SW 1271 (cell line): ENCODE measurements at places on chromosomes 4 and X.

DNA sequence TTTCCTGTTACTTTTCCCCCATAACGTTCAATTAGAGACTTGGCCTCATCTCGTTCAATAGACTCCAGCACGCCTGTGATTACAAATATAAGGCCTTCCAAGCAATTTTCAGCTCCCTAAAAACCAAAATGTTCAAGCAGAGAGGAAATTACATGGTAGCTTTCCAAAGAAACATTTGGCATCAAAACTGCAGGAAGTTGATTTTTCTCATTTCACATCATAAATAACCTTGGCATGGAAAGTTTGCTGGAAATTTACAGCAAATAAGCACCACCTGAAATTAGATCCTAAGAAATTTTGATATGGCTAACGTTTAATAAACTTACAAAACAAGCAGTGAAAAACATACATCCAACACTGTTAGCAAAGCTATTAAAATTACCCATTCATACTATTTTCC is 53.3 kb downstream of the RFC1 start:
- DNase-seq: no peak

DNA sequence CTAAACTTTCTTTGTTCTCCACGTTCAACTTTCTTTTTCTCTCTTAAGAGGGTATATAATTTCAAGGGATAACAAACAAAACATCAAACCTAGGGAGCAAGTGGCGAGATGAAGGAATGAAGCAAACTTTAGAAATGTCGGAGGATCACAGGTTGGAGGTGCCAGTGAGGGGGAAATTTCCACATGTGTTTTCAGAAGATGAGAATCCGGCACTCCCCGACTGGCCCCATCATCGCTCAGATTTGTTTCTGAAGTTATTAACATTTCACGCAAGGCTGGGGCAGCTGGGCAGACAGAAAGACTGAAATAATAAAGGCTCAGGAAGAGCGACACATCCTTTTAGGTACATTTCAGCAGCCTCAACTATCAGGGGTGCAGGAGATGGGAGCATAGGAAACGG is 134.9 kb downstream of the SMIM20 start:
- no peak for DNase-seq

- no peak for DNase-seq
Measured at GRCh38 chr4:134499074-134499473, 297.5 kb upstream of the PABPC4L start.

DNA sequence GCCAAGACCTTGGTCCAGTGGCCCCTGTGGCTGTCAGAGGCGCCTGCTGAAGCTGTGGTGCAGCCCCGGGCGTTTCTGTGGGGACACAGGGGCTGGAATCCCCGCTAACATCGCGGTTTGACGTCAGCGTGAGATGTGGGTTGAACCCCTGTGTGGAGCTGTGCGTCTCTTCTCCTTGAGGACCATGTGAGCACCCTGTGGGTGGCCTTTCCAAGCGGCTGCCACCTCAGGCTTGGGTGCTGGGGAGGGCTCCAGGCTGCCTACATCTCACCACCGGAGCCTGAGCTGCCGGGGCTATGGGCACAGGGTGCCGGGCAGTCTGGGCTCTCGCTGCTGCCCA is 27.7 kb downstream of the UVSSA start:
- no peak for DNase-seq

- no peak for DNase-seq
Measured at GRCh38 chrX:55778322-55778721, 60.8 kb downstream of the RRAGB start.

DNA sequence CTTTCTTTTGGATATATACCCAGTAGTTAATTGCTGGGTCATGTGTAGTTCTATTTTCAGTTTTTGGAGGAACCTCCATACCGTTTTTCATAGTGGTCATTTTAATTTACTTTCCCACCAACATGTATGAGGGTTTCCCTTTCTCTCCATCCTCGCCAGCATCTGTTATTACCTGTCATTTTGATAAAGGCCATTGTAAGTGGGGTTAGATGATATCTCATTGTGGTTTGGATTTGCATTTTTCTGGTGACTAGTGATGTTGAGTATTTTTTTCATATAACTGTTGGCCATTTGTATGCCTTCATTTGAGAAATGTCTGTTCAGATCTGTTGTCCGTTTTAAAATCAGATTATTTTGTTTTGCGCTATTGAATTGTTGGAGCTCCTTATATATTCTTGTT is 28.8 kb upstream of the CXCL2 start:
- DNase-seq: no peak

GRCh38 chr4:7988437-7988836 is 48.8 kb upstream of the AFAP1 start:
- DNase-seq: no peak

- no peak for DNase-seq
Measured at GRCh38 chr4:162497564-162498167, 333.9 kb upstream of the FSTL5 start.

GRCh38 chr4:184310171-184310567 is 92.5 kb upstream of the ENPP6 start:
- DNase-seq: no peak

- no peak for DNase-seq
Measured at GRCh38 chr4:141389649-141390048, 169.0 kb downstream of the ZNF330 start.

DNA sequence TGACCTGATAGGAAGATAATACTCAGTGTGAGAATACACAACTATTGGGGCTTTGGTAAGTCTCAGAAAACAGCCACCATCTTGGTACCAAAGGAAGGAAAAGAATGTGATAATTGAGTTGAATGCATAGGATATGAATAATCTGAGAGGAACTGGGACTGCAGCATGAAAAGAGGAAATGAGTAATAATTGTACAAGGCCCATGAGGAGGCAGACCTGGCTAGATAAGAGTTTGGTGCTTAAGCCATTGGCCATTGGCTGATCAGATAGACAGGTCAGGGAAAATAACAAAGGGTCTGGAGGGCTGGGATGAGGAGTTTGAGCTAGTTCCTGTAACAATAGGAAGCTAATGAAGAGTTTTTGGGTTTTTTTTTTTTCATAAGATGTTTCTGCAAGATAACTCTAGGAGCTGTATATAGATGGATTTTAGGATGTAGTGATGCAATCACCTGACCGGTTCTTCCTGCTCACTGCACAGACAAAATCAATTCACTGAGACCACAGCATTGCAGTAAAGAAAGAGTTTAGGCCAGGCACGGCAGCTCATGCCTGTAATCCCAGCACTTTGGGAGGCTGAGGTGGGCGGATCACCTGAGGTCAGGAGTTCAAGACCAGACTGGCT is 5.3 kb upstream of the TRMT2B start:
- DNase-seq: peak; percentile 22

DNA sequence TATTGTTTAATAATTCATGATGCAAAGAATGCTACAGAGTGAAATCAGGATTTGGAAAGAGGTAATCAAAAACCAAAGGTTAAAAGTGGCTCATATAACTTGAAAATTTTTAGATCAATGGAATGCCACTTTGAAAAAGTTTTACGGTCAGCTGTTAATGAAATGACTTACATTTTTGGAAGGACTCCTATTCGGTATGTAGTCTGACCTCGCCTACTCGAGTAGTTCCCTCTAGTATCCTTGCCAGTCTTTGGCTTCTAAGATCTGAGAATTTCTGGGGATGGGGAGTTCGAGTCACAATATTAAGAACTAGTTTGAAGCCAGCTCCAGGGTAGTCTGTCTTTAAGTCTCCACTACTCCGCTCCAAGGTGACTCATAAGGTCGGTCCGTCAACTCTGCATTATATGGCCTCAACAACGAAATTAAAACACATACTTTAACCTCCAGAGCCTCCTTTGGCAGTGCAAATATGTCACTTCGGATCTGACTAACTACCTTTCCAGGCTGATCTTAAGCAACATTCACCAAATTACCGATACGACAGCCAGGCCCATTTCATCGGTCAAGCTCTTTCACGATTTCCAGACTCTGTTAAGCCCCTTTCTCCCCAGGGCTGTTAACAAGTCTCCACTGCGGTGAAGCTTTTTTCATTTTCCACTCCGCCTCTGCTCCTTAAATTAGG is 733 bp upstream of the NAA15 start:
- DNase-seq: peak; percentile 67

GRCh38 chrX:1676866-1677265 is 62.0 kb downstream of the ASMT start:
- no peak for DNase-seq

DNA sequence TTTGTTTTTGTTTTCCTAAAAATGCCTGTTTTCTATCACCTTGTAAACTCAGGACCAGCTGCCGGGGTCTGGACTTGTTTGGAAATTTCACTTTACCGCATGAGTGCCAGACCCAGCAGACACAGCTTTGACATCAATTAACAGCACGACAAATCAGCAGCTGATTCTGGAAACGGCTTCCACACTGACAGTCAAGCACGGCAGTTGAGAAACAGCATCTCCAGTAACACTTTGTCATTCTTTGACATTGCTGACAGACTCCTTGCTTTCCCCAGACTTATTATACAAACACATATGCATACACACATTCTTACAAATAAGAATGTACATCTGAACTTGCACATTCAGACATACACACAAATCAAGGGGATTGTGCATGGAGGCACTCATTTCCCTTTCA is 1017.6 kb upstream of the HS3ST1 start:
- no peak for DNase-seq

- no peak for DNase-seq
Measured at GRCh38 chrX:124328765-124329164, 3.7 kb upstream of the TEX13D start.

GRCh38 chr4:7593646-7594412 is 159.1 kb upstream of the PSAPL1 start:
- no peak for DNase-seq

GRCh38 chr4:80180743-80181142 is 16.6 kb upstream of the PRDM8 start:
- no peak for DNase-seq

DNA sequence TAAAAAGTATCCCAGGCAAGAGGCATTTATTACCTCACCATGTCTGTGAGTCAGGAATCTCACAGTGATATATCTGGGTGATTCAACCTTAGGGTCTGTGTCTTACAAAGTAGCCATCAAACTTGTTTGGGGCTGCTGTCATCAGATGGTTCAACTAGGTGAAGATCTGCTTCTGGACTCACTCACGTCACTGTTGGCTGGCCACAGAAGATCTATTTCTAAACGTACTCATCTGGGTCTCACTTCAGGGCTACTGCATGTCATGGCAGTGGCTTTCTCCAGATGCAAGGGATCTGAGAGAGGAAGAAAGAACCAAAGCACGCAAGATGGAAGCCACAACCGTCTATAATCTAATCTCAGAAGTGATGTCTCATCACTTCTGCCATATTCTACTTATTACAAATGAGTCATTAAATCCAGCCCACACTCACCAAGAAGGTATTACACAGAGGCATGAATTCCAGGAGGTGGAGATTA is 267.8 kb upstream of the ANKRD50 start:
- DNase-seq: no peak

GRCh38 chrX:120145295-120145925 is 13.0 kb upstream of the RHOXF2 start:
- DNase-seq: no peak

- no peak for DNase-seq
Measured at GRCh38 chr4:158035662-158036195, 137.1 kb downstream of the GASK1B start.

GRCh38 chr4:17688011-17688441 is 73.6 kb downstream of the MED28 start:
- no peak for DNase-seq

GRCh38 chr4:37516057-37516775 is 170.0 kb downstream of the RELL1 start:
- no peak for DNase-seq

- DNase-seq: no peak
Measured at GRCh38 chr4:79049840-79050540, 110.8 kb upstream of the PAQR3 start.

- DNase-seq: no peak
Measured at GRCh38 chr4:159117968-159118367, 15.1 kb downstream of the RAPGEF2 start.

GRCh38 chr4:174595141-174595929 is 73.0 kb upstream of the HPGD start:
- DNase-seq: no peak

DNA sequence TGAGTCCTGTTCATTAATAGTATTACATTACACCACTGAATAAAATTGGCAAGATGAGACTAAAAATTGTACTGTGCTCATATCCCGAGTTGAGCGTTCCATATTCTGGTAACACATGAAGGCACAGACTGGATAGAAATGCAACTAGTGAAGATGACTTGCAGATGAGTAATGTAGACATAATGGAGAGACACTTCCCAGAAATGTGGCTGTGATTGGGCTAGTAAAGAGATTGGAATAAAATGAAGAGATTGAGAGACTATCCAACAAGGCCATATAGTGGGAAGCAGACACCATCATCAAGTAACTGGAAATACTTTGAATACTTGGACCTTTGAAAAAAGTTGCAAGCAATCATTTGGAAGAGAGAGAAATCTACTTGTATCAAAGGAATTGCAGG is 77.3 kb downstream of the DCAF8L1 start:
- DNase-seq: no peak

DNA sequence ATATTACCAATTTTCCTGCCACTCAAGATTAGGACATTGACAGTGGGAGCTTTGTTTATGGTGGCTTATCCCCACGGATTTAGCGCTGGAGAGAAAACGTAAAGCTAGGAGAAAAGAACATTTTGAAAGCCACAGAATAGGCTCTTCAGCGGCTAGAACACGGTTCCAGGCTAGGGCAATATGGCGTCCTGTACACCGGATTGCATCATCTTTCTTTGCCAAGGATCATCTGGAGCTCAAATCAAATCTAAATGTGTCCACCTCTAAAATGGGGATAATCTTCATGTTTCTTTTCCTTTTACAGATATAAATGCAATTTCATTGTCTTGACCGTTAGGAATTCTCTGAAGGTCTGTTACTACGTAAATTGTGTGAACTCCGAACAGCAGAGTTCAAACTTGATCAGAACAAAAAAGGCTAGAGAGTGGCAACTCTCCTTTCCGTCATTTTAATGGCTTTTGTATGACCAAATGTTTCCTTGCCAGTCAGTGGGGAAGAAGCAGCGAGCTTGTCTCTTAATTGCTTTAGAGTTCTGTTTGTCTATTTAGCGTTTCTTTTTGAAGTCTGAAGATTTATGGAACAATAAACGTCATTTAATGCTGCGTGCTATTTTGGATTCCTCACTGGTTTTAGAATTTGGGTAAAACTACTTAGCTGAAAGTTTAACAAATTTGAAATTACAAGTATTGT is 2.6 kb upstream of the WWC2 start:
- DNase-seq: no peak

DNA sequence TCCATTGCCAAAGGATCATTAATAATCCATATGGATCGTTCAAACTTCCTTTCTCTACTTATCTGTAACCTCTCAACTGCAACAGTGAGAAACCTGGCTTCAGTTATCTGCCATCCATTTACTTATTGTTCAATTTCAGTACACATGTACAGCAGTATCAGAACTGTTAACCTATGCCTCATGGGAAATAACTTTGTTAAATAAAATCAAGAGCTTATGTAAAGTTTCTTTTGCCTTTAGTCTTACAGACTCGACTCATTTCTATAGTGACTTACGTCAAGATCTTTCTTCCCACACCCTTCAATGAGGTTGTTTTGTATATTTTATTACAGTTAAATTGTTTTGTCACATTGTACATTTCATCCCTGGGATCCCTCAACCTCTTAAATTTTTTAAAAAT is 11.4 kb downstream of the UBQLN2 start:
- no peak for DNase-seq

GRCh38 chr4:91076147-91076546 is 949.0 kb downstream of the CCSER1 start:
- DNase-seq: no peak
